ENCODE measurements at places on chromosomes 5 and 9.

DNA sequence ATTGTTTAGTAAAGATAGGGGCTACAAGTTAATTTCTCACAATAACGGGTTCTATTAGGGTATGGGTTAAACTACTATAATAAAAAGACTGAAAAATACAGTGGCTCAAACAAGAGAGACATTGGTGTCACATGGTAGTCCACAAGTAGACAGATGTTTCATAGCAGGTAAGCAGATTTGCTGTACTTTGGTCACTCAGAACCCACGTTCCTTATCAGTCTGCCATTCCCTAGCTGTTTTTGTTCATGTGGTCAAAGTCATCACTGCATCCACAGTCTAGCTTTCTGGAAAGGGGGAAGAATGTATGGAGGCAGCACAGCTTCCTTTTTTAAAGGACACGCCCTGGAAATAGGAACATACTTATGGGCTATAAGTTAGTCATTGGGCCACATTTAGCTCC, 73.0 kb downstream of the SLC12A2 start:
- no peak for DNase-seq

GRCh38 chr9:93098236-93098946, 2.4 kb downstream of the CARD19 start:
- DNase-seq, result no peak

GRCh38 chr5:158209219-158209908, 350.4 kb upstream of the CLINT1 start:
- no peak for DNase-seq

DNA sequence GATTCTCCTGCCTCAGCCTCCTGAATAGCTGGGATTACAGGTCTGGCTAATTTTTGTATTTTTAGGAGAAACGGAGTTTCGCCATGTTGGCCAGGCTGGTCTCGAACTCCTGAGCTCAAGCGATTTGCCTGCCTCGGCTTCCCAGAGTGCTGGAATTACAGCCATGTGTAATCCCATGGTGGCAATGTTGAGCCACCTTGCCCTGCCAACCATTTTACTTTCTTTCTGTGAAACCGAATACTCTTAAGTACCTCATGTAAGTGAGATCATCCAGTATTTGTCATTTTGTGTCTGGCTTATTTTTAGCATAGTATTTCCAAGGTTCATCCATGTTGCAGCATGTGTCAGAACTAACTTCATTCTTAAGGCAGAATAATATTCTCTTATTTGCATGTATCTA, 8.2 kb downstream of the PRRC2B start:
- no peak for DNase-seq

DNA sequence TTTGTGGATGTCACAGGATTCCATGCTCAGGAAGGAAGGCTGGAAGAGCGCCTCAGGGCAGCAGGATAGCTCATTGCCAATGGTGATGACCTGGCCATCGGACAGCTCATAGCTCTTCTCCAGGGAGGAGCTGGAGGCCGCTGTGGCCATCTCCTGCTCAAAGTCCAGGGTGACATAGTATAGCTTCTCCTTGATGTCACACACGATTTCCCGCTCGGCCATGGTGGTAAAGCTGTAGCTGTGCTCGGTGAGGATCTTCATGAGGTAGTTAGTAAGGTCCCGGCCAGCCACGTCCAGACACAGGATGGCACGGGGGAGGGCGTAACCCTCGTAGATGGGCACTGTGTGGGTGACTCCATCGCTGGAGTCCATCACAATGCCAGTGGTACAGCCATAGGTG, 24.3 kb upstream of the RAPGEF6 start:
- DNase-seq, result no peak

DNA sequence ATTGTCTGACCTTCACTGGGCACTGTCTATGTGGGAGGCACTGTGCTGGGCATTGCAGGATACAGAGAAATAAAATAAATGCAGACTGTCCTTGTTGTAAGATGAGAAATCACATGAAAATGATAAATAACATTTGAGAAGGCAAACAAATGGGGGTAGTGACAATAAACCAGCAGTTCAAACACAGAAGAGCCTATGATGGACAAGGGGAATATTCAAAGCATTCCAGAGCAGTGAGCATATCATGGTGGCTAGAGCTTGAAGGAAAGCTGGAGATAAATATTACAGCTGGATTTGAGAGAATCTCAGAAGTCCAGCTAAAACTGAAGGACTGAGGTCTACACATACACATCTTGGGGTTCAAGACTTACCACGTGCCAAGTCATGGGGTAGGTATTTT, 209.9 kb downstream of the ASTN2 start:
- DNase-seq, result no peak

GRCh38 chr5:136076881-136077445, 48.2 kb downstream of the TGFBI start:
- no peak for DNase-seq

DNA sequence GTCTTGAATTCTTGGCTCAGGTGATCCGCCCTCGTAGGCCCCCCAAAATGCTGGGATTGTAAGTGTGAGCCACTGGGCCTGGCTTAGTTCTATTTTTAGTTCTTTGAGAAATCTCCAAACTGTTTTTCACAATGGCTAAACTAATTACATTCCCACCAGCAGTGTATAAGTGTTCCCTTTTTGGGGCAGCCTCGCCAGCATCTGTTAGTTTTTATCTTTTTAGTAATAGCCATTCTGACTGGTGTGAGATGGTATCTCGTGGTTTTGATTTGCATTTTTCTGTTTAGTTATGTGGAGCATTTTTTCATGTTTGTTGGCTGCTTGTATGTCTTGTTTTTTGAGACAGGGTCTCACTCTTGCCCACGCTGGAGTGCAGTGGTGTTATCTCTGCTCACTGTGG, 28.2 kb downstream of the CNOT6 start:
- no peak for DNase-seq

DNA sequence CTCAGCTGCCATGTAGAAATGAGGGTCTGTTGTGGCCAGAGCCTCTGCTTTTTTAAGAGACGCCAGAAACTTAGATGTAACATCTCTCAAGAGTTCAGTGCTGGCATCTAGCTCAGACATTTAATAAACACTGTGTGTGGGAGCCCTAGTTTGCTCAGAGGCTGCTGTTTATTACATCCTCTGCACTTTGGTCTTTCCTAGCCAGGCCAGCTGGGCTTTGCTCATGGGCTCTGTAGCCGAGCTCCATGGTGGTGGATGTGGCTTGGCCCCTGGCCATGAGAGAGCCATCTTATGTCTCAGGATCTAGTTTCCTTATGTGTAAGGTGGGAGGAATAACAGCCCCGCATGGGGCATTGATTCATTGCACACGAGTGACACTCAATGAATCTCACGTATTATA, 30.0 kb downstream of the ARHGEF37 start:
- DNase-seq, result no peak

DNA sequence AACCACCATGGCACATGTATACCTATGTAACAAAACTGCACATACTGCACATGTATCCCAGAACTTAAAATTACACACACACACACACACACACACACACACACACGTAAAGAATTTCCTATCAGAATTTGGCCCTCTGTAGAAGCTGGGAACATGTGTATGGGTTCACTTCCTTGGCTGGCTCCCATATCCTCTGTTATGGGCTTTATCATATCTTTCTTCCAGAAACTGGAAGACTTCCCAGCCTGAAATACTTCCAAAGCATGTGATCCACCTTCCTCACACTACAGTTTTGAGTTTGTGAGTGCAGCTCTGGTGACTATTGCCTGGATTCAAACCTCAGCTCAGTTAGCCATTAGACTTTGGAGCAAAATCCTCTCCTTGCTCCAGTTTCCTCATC, 78.6 kb upstream of the GDNF start:
- no peak for DNase-seq

DNA sequence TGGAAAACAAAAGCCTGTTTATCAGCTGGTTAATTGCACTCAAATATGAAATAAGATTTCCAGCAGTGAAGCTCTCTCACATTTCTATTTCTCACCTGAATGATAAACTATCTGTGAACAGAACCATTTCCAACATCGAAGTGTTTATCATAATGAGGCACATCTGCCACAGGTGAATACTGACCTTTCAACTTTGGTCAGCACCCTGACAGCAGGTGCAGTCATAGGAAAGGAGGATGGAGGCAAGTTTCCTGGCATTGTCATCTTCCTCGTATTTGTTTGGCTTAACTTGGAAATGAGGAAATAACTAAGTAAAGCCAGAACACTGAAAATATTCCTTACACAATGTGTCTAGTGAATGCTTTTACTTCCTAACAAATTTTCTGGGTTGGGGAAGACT, 716.4 kb downstream of the NR2F1-AS1 start:
- no peak for DNase-seq

DNA sequence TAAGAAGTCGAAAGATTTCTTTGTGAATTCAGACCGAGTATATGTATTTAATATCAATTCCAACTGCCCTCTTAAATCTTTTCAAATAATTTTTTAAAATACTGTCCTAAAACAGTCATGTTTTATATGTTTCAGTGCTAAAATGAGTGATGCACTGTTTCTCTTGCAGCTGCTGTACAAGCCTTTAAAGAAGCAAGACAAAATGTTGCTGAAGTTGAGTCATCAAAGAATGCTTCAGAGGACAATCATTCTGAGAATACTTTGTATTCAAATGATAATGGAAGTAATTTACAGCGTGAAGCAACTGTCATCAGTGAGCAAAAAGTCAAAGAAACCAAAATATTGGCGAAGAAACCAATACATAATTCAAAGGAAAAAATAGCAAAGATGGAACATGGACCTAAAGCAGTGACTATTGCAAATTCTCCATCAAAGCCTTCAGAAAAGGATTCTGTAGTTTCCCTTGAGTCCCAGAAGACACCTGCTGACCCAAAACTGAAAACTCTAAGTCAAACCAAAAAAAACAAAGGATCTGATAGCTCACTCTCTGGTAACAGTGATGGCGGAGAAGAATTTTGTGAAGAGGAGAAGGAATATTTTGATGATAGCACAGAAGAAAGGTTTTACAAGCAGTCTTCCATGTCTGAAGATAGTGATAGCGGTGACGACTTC, 58.0 kb downstream of the LOX start:
- DNase-seq, result no peak

DNA sequence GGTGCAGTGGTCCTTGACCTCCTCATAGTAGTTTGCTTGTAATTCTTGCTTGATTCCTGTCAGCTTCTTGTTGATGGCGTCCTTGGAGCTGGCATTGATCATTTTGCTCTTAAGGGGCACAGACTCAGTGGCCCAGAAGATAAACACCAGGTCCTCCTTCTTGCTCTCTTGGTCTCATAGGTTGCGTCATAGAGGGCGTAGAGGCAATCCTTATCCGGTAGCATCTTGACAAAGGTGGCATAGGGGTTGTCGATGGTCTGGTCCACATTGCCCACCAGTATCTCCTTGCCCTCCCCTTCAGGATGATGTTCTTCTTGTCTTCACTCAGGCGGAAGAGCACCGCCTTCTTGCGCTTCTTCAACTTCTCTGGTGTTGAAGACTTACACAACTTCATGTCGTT, 19.2 kb downstream of the CCDC125 start:
- no peak for DNase-seq

- no peak for DNase-seq
Observed at GRCh38 chr5:179120951-179121666, 60.9 kb downstream of the ZNF354C start.

- no peak for DNase-seq
Observed at GRCh38 chr9:108861464-108861863, 602 bp upstream of the ACTL7A start.

- no peak for DNase-seq
Observed at GRCh38 chr5:151234476-151235238, 10.8 kb upstream of the CCDC69 start.

DNA sequence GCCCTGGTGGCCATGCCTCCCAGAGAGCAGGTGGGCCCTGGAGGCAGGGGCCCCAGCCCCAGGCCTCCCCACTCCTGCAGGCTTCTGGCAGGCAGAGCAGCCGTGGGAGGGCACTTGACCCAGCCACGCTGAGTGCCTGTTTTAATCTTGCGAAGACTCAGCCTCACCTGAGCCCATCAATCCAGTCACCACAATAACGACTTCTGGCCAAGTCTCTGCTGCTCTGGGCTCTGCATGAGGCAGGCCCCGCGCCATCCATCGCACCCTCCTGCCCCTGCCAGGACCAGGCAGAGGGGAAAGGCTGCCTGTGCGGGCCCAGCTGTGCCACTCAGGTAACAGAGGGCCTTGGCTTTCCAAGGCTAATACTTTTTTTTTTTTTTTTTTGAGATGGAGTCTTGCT, 32.8 kb downstream of the RASGEF1C start:
- no peak for DNase-seq

- no peak for DNase-seq
Observed at GRCh38 chr9:132797861-132798659, 80.0 kb downstream of the AK8 start.

All from H9 (cell line).